ENCODE measurements at places on chromosomes 4 and X. TPM values are rescaled to one million over a fixed set of nuclear protein-coding genes. Genes with fewer than 3 reads are reported as not detected.

Gene ABCG2
- 5.3 TPM for total RNA-seq

Gene ARSJ
- 0.89 TPM for total RNA-seq

Gene GATA1
- not detected for total RNA-seq

Gene XG
- total RNA-seq: not detected

Gene ZNF157
- total RNA-seq: 1.4 TPM

Gene CXorf49
- not detected for total RNA-seq

Gene PCDH18
- total RNA-seq: 65.7 TPM

Gene GRIA2
- total RNA-seq: 2.9 TPM

Gene ENPP6
- total RNA-seq: not detected

Gene MAGEA8
- not detected for total RNA-seq

Gene NSDHL
- 49.8 TPM for total RNA-seq

Gene RAB33A
- total RNA-seq: 18.5 TPM

Gene MGAT4D
- not detected for total RNA-seq

Gene STBD1
- total RNA-seq: 0.47 TPM

Gene FRMD7
- total RNA-seq: 0.21 TPM

Data from neural crest cell (in vitro differentiated cells).